NCI-H146 (cell line): ENCODE measurements at places on chromosomes 3 and 15.

DNA sequence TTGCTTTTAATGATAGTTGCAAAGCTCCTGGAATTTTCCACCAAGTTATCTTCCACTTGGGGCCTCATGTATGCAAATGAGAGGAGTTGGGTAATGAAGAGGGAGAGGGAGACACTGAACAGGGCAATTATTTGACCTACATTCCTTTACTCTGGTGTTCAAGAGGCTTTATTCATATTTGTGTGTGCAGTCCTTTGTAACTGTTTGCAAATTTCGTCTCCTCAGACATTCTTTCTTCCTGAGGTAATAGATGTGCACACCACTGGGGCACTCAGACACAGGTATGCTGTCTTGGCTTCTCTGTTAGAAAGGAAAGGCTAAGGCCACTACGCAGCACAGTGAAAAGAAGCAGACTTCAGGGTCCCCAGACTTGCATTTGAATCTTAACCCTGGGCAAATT, 189.7 kb upstream of the IL12A start:
- DNase-seq, result no peak

DNA sequence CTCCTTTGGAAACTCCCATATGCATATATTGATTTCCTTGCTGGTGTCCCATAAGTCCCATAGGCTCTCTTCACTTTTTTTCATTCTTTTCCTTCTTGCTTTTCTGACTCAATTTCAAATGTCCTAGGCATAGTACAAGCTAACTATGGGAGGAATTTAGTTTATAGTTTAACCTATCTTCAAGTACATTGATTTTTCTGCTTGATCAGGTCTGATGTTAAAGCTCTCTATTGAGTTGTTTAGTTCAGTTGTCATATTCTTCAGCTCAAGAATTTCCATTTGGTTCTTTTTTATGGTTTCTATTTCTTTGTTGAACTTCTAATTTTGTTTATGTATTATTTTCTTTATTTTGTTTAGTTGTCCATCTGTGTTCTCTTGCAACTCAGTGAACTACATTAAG, 121.3 kb upstream of the MNS1 start:
- no peak for DNase-seq

DNA sequence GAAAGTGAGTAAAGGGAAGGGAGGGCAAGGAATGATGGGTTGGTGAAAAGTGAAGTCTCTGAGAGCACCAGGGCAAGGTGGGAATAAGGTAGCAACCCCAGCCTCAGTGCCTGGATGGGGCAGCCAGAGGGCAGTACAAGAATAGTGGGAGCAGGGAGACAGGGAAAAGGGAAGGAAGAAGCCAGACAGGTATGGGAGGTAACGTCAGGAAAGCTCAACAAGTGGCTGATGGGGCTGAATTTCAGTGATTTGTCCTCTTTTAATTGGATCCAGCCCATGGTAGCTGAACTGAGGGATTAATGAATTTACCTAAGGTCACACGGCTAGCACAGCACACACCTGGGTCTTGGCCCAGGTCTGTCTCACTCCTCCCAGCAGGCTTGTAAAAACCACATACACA, 12.6 kb downstream of the RORA start:
- peak; percentile 43 for DNase-seq

- no peak for DNase-seq
Measured at GRCh38 chr15:90812171-90812957, 56.0 kb upstream of the FURIN start.

DNA sequence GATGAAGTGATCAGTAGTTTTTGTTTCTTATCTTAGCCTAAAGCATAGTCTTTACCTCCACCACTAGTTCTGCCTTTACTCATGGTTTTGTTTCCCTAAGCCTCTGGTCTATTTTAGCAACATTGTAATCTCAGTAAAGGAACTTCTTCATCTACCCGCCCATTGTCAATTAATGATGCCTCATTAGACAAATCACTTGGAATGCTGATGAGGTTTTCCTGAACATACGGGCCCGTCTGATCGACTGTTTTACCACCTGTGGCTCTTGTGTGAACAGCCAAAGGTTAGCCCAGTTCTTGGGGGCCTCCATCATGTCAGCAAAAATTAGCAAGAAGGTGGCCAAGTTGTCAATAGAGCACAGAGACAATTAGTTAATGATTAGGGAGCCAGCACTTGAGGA, 470.1 kb upstream of the ARRDC4 start:
- DNase-seq, result no peak

DNA sequence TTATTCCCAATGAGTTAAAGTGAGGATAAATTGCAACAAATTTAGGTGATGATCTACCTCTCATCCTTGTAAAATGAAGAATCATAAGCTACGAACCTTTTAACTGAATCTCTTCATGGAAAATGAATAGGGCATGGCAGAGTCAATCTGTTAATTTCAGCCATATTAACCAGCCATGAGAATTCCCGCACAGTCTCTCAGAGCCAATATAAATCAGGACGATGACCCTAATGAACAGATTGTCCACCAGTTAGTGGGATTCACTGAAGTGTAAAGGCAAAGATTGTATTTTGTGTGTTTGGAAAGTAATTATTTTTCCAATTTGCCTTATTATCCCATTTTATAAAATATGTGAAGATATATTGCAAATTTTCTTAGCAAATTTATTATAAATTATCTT, 183.8 kb downstream of the CADM2 start:
- DNase-seq, result no peak

DNA sequence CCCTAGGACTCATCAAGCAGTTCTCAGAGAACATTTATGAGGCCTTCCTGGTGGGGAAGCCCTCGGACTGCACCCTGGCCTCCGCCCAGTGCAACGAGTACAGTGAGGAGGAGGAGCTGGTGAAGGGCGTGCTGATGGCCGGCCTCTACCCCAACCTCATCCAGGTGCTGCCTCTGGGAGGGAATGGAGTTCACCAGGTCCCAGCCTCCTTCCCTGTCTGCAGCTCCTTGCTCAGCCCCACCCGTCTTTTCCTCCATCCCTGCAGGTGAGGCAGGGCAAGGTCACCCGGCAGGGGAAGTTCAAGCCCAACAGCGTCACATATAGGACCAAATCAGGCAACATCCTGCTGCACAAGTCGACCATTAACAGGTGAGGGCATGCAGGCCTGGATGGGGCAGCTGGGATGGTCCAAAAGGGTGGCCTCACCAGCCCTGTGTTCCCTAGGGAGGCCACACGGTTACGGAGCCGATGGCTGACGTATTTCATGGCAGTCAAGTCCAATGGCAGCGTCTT, 46.3 kb downstream of the DHX30 start:
- no peak for DNase-seq

- no peak for DNase-seq
Measured at GRCh38 chr15:88038261-88038660, 218.3 kb downstream of the NTRK3 start.
